ENCODE measurements at places on chromosomes 16 and 17.
A peak's percentile ranks its signal among the peaks of the same experiment; 100 is the strongest.

- no peak for DNase-seq
These were observed 3.5 kb downstream of the CYB561 start for GRCh38 chr17:63442549-63443035.

GRCh38 chr16:53518550-53519416 lies 15.8 kb upstream of the AKTIP start:
- no peak for DNase-seq

GRCh38 chr17:16005636-16006035 lies 6.0 kb downstream of the TTC19 start:
- DNase-seq = no peak

- DNase-seq = no peak
These were observed 30.8 kb downstream of the NMT1 start for GRCh38 chr17:45091778-45092425.

GRCh38 chr16:29905668-29906067 lies 5.4 kb downstream of the ASPHD1 start:
- no peak for DNase-seq

GRCh38 chr17:27569884-27570577 lies 61.0 kb upstream of the LGALS9 start:
- DNase-seq = no peak

- no peak for DNase-seq
These were observed 782.7 kb downstream of the CDH11 start for GRCh38 chr16:64339052-64339770.

DNA sequence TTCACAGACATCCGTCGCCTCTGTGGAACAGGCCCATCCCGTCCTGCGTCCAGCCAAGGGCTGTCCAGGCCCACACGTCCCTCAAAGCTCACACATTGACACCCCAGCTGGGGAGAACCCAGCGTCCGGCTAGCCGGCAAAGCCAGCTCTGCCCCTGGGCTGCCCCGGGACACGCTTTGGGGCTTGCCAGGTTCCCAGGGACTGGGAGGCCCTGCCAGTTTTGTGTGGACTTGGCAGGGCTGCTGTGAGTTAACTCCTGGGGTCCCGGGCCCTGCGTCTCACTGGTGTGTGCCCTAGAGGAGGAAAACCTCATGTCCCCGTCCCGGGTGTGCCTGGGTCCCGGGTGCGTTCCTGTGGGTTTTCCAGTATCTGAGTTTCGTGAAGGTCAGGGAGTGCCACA lies 6.3 kb downstream of the SOX8 start:
- no peak for DNase-seq

- no peak for DNase-seq
These were observed 167.7 kb downstream of the SHISA9 start for GRCh38 chr16:13068912-13069583.

- no peak for DNase-seq
These were observed 4.4 kb downstream of the DHRS7B start for GRCh38 chr17:21131137-21131536.

- DNase-seq = no peak
These were observed 12.7 kb downstream of the CYGB start for GRCh38 chr17:76524598-76525512.

DNA sequence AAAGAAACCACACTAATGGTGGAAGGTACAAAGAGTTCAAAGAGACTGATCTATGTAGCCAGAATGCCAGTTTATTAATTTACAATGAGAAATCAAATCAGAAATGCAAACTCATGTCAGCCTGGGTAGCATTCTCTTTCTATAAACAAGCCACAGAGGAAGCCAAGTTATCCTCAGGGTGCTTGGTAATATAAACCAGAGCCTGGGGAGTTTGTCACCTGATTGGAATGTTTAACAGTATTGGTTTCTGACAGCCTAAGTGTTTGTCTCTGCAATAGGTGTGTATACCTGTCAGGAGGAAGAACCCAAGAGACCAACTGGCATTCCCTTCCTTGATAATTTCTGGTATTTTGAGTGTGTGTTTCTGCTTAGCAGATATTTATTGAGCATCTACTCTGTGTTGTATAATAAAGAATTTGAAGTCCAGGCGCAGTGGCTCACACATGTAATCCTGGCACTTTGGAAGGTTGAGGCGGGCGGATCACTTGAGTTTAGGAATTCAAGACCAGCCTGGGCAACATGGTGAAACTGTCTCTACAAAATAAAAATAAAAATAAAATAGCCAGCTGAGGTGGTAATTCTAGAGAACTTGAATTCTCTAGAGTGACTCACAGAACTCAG lies 3.1 kb upstream of the C17orf58 start:
- DNase-seq = no peak

GRCh38 chr17:671076-671762 lies 43.4 kb downstream of the VPS53 start:
- DNase-seq = no peak

DNA sequence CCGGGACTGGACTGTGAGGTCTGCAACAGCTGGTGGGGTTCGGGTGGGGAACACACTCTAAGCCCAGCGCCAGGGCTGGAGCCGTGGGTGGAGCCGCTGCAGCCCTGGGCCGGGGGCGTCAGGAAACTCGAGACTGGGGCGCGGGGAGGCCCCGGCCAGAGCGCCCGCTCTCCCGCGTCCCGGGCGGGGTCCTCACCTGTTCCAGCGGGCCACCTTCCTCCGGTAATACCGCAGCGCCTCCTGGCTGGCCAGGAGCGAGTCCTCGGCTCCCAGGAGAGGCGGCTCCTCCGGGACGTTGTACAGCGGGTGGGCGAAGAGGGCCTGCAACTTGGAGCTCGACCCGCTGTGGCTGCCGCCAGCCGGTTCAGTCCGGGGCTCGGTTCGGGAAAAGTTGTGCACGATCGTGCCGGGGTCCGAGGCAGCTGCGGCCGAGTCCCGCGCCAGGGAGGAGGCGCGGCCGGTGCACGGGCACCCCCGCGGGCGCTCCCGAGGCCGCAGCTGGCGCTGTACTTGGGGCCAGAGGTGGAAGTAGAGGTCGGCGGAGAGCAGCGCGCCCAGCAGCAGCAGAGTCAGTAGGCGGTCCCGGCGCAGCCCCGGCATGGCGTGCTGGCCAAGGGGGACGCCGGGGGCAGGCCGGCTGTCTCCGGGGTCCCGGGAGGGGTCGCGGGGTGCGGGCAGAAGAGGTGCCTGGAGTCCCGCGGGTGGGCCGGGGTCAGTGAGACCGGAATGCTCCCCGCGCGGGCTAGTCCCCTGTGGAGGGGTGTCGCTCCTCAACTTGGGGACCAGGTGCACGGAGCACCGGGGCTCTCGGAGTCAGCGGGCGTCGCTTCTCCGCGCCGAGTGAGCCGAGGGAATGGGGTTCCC lies 868 bp downstream of the FAM20A start:
- DNase-seq = no peak

DNA sequence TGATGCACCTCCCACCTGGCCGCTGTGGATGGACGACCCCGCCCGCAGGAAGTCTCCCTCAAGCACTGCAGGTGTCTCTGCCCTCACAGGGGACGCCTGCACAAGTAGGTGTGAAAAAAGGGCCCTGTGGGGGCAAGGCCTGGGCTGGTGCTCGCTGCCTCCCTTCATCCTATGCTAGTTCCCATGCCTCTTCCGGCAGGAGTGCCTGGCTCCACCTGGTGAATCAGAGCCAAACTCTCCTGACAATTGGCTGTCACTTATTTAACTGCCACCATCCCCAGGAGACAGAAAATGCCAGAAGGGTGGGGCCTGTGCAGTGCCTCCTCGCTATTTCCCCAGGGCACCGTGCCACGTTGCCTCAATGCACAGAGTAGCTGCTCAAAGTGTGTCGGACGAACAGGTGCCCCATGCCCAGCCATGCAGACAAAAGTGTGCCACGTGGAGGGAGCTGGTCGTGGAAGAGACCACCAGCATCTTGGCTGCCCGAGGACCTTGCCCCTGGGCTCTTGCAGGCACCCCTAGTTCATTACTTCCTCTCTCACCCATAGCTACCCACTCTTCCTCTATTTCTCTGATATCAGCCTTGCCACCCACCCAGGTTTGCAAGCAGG lies 170.7 kb downstream of the SEC14L1 start:
- DNase-seq = no peak

DNA sequence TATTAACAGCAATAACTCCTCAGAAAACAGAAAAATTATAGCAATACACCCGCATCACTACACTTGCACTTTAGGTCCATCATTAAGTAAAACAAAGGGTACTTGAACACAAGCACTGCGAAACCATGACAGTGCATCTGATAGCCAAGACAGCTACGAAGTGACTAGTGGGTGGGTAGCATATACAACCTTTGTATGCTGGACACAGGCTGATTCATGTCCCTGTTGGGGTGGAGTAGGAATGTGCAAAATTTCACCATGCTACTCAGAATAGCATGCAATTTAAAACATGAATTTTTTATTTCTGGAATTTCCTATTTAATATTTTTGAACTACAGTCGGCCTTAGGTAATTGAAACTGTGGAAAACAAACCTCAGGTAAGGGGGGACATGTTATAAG lies 2414.1 kb downstream of the TP53TG3F start:
- no peak for DNase-seq

DNA sequence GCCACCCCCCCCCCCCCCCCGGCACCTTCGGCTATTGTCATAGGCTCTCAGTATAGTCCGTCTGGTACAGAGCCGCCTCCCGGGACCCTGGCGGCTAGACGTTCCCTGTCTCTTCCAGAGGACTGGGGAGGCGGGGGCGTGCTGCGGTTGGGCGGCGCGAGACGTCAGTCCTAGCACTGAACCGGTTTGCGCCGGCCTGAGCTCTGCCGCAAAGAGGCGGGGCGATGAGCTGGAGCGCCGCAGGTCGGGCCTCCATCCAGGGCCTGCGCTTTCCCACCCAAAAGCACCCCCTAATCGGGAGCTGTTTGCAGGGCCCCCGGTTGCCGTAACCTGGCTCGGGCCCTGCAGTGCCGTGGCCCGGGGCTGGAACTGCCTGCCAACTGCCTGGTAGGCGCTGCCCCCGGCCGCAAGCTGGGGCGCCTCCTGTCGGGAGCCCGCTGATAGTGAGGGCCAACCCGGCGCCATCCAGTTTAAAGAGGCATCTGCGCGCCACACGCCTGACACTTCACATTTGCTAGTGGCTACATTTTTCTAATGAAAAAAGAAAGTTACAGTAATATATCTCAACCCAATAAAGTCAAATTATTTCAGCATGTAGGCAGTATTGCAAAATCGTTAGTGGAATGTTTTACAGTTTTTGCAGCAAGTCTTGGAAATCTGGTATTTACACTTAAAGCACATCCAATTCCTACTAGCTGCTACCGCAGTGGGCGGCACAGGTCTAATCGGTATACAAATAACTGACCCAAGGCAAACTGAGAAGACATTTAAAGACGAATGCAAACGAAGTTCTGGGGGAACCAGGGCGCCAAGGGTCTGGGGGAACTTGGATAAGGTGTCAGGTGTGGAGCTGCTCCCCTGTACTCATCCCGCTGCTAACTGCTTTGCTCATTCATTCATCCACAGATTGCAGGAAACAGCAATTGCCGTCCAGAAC lies 753 bp upstream of the USP22 start:
- peak; percentile 82 for DNase-seq

DNA sequence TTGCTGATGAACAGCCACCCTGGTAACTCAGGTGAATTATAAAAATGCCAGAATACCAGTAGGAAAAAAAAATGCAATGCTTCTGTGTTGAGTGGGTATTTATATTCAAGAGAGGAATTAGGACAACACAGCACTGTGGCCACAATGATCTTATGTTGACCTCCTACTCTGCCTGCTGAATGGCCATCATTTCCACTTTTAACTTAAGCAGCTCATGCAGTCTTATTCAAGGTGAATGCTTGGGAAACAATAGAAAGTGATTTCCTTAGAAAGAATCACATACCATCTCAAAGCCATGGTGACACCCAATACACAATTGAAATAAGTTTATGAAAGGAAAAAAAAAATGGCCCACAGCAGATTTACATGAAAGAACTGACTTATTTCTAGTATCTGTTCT lies 224.0 kb downstream of the CDH8 start:
- DNase-seq = no peak

- no peak for DNase-seq
These were observed 43.4 kb downstream of the CYB5D2 start for GRCh38 chr17:4186357-4186881.

- DNase-seq = no peak
These were observed 2.6 kb downstream of the OVCA2 start for GRCh38 chr17:2044263-2044894.

- DNase-seq = no peak
These were observed 16.2 kb upstream of the ALKBH5 start for GRCh38 chr17:18167421-18167820.

- DNase-seq = no peak
These were observed 27.5 kb upstream of the HELZ start for GRCh38 chr17:67272312-67273047.

DNA sequence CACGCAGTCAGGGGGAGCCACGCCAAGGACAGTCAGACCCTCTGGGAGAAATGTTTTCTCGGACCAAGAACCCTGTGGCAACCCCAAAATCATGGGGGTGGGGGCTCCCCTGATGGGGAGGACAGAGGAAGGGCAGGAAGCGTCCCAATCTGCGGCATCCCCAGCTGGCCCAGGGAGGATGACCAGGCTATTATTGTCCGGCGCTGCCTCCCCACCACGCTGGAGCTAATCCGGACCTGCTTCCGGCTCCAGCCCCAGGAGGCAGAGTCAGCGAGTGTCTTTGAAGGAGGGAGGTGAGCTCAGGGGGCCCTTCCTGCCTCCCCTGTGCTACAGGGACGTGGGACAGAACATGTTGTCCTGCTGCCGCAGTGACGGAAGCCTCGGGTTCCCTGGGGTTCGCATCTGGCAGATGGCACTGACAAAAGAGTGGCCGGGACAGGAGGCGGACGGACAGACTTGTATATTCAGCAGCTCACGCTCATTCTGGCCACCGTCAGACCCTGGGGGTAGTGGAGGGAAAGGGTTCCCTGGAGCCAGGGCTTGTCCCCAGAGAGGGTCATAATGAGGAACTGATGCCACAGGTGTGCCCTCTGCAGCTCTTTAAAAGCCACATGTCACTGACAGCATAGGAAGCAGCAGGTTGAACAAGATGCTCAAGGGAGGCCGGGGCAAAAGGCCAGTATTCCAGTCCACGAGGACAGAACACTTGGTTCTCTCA lies 54.3 kb upstream of the CDC42EP4 start:
- no peak for DNase-seq

- no peak for DNase-seq
These were observed 24.9 kb downstream of the MXRA7 start for GRCh38 chr17:76685846-76686245.

- DNase-seq = no peak
These were observed 303.0 kb upstream of the IRX5 start for GRCh38 chr16:54627616-54628015.

DNA sequence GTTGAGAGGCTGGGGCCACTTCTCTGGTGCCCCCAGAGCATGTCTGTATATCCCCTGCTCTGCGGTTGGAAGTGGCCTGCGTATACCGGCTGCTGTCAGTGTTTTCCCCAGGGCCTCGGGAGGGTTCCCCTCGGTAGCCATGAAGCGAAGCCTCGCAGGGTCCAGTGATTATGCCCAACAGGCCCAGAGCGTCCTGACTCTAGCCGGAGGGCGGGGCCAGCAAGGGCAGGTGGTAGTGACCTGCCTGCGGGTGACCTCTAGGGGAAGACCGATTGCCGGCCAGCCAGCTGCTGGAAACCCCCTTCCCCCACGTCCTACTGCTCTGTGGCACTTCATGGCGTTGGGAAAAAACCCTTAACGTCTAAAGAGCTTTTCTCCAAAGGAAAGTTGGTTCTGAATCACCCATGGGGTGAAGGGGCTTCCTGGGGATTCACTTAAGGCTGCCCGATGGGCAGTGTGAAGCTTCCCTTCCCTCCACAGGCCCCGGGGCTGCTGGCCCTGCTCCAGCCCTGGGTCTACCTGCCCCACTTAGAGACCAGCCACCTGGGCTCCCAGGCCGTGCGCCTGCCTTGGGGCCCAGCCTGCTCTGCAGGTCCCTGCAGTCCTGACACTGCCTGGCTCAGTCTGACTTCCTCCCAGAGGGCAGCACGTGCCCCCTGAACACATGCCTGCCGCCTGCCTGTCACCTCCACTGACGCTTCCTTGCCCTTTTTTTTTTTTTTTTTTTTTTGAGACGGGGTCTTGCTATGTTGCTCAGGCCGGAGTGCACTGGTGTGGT lies 72.8 kb downstream of the SOCS1 start:
- DNase-seq = no peak
